Activated T-cell treated with anti-CD3 and anti-CD28 coated beads, Interleukin-2, amount 50 U/mL, for 72 hours (primary cell): ENCODE measurements at places on chromosomes 7 and 10. TPM values are rescaled to one million over a fixed set of nuclear protein-coding genes. Genes with fewer than 3 reads are reported as not detected.

DNA sequence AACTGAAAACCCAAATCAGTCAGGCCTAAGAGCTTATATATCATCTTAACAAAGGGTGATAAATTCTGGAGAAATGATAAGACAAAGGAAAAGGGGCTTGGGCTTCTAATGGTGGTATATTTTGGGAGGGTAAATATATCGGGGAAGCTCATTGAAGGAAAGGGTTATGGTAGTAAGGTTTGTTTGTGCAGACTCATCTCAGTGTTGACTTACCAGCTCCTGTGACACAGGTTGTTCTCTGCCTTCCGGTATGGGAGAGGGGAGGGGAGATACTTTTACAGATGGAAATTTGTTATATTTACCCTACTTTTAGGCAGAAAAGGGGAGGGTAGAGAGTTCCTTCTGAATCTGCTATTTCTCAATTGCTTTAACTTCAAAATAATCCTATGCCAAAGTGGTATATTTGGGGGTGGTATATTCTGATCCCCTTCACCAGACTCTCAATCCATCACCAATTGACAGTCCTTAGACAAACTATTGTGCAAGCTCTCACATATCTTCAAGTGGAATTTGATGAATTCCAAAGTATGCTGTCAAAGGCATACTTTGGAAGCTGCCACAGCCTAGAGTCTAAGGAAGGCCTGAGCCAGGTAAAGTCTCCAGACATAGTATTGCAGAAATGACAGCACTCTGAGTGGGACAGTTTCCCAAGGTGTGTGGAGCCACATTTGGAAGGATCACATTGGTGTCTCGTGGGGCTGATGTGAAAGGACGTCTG is 13.3 kb upstream of the PAPSS2 start:
- H3K4me1 ChIP-seq: peaks cover 27% of the 10 kb centered on the region
- peaks cover under 1% of the 10 kb centered on the region for H3K27me3 ChIP-seq
- H3K27ac ChIP-seq: no peak overlapping the region
- H3K4me3 ChIP-seq: no peak overlapping the region
- no peaks in the 10 kb centered on the region for H3K36me3 ChIP-seq

DNA sequence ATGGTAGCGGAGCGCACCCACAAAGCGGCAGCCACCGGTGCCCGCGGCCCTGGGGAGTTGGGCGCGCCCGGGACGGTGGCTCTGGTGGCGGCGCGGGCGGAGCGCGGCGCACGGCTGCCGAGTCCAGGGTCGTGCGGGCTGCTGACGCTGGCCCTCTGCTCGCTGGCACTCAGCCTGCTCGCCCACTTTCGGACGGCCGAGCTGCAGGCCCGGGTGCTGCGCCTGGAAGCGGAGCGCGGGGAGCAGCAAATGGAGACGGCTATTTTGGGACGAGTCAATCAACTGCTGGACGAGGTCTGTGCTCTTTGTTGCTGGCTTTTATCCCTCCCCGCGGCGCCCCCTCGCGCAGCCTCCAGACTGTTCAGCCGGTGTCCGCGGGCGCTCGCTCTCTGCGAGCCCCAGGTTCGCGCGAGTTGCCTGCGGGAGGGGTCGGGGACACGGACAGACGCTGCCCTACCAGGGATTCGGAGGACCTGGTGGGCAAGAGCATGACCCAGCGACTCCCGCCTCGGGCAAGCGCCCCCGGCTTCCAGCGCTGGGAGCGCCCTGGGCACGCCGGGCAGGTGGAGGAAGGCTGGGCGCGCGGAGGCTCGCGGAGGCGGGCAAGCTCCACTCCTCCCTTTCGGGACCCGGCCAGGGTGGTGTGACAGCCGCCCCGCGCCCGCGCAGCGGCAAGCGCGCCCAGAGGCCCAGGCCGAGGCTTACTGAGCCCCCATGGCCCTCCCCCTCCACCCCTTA is 887 bp downstream of the COL13A1 start:
- H3K36me3 ChIP-seq: no peaks in the 10 kb centered on the region
- H3K27ac ChIP-seq: no peak overlapping the region
- DNase-seq: no peak
- no peak overlapping the region for H3K4me3 ChIP-seq

DNA sequence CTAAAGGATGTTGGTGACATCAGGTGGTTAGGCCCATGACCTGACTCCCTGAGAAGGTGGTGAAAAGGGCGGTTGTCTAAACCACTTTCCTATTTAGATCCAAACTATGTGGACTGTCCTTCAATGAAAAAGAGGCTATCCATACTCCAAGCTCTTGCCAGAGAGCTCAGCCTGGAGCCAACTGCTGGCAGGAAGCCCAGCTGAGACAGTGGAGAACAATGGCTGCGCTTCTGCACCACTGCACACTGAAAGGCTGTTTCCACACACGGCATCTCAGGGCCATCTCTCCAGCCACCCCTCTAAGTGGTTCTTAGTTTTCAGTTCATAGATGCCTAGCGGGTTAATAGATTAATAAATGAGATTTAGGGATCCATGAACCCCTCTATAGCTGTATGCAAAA is 488.8 kb upstream of the ZMIZ1 start:
- H3K27ac ChIP-seq: no peak overlapping the region
- H3K4me3 ChIP-seq: no peak overlapping the region
- peaks cover 16% of the 10 kb centered on the region for H3K4me1 ChIP-seq
- H3K27me3 ChIP-seq: no peaks in the 10 kb centered on the region

GRCh38 chr7:48090095-48090805 is 1.2 kb downstream of the UPP1 start:
- H3K27me3 ChIP-seq: no peaks in the 10 kb centered on the region
- H3K36me3 ChIP-seq: peaks cover 23% of the 10 kb centered on the region
- peak overlapping the region; percentile 98 for H3K4me3 ChIP-seq
- DNase-seq: no peak
- peak overlapping the region; percentile 94 for H3K27ac ChIP-seq

DNA sequence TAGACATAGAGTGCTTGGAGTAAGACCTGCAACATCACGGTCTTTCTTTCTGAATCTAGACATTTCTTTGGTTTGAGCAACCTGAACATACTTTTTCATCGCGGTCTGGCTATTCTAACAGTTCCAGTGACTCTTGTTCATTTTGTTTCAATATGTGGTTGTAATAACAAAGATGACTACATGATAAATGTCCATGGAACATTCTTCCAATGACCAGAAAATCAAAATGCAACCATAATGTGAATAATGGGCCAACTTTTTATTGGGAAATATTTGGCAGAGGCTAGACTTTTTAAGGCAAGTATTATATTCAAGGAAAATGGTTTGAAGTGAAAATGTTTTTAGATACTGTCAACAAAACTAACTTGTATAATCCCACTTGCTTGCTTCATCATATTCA is 282.5 kb downstream of the INHBA start:
- no peak overlapping the region for H3K27ac ChIP-seq
- H3K36me3 ChIP-seq: no peaks in the 10 kb centered on the region

- H3K27me3 ChIP-seq: peaks cover 8% of the 10 kb centered on the region
- H3K27ac ChIP-seq: no peak overlapping the region
- no peak overlapping the region for H3K4me3 ChIP-seq
- DNase-seq: no peak
- H3K4me1 ChIP-seq: peaks cover 3% of the 10 kb centered on the region
- H3K36me3 ChIP-seq: peaks cover 3% of the 10 kb centered on the region
Measured at GRCh38 chr7:31007634-31008033, 43.9 kb downstream of the GHRHR start.

DNA sequence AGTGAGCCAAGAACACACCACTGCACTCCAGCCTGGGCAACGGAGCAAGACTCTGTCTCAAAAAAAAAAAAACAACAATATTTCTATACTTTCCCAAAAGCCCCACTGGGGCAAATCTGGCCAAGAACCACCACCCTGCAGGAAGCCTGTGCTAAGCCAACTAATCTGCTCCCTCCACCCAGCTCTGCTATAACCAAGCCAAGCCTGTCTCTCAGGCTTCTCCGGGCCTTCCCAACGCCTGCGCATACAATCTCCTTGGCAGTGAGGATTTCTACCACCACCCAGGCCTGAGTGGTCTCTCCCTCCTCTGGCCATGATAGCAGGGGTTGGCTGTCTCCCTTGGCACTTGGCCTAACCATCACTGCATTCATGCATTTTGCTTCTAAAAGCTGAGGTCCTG is 14.2 kb downstream of the DDX56 start:
- no peak overlapping the region for H3K4me3 ChIP-seq
- H3K27ac ChIP-seq: no peak overlapping the region
- peaks cover 2% of the 10 kb centered on the region for H3K36me3 ChIP-seq
- peaks cover 7% of the 10 kb centered on the region for H3K4me1 ChIP-seq
- DNase-seq: no peak

GRCh38 chr7:48389977-48390376 is 218.7 kb downstream of the ABCA13 start:
- H3K36me3 ChIP-seq: no peaks in the 10 kb centered on the region
- peaks cover 10% of the 10 kb centered on the region for H3K4me1 ChIP-seq
- peaks cover 7% of the 10 kb centered on the region for H3K27me3 ChIP-seq
- H3K4me3 ChIP-seq: no peak overlapping the region
- H3K27ac ChIP-seq: no peak overlapping the region

DNA sequence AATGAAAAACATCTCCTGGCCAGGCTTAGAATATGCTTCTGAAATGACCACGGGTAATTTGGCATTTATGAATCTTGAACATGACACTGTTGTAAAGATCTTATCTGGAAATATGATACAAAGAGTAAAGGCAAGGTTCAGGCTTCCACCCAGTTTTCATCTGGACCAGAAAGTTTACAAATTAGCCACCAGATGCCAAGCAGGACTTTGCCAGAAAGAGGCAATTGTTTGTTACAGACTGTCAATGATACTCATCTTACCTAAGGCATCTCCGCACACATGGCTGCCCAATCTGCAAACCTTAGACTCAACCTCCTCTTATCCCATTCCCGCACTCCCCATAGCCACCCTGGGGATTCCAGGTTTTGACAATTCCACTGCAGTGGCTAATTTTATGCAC is 795.3 kb downstream of the TYW1 start:
- H3K4me1 ChIP-seq: no peaks in the 10 kb centered on the region
- peaks cover 2% of the 10 kb centered on the region for H3K36me3 ChIP-seq
- no peak overlapping the region for H3K27ac ChIP-seq
- no peaks in the 10 kb centered on the region for H3K27me3 ChIP-seq
- no peak overlapping the region for H3K4me3 ChIP-seq
- no peak for DNase-seq

GRCh38 chr10:94496010-94496409 is 49.6 kb upstream of the HELLS start:
- no peak overlapping the region for H3K27ac ChIP-seq
- no peaks in the 10 kb centered on the region for H3K36me3 ChIP-seq
- no peak for DNase-seq
- H3K4me1 ChIP-seq: peaks cover 8% of the 10 kb centered on the region

DNA sequence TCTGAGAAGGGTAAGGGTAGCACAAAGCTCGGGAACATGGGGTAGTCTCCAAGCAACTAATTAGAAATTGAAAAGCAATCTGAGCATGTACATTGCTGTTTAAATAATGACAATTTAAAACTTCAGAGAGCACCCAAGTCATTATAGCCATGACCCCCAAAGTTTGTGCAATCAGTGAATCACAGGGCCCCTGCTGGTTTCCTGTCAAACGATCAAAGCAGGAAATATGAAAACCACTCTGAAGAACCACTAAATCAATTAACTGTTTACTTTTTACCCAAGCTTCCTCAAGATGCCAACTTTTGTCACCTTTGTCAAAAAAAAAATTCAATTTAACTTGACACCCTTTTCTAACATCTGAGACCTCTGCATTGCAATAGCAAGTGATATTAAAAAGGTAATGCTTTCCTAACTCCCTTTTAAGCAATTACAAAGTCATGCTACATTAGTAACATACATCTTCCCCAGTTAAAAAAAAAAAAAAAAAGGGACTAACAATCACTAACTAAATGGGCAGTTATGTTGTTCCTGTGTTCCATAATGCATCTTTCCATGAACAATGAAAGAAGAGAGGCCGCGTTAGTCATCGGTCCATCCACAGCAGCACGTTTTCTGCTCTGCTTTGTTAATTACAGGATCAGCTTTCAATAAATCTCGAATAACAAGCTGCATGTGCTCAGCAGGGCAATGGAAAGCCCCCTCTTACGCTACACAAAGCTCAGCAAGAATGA is 80.6 kb downstream of the ETV1 start:
- DNase-seq: no peak
- no peaks in the 10 kb centered on the region for H3K36me3 ChIP-seq
- no peaks in the 10 kb centered on the region for H3K27me3 ChIP-seq

GRCh38 chr10:98391578-98391991 is 23.4 kb downstream of the PYROXD2 start:
- peak overlapping the region; percentile 24 for H3K4me3 ChIP-seq
- H3K4me1 ChIP-seq: peaks cover 9% of the 10 kb centered on the region
- no peak for DNase-seq
- H3K27me3 ChIP-seq: no peaks in the 10 kb centered on the region
- no peaks in the 10 kb centered on the region for H3K36me3 ChIP-seq

DNA sequence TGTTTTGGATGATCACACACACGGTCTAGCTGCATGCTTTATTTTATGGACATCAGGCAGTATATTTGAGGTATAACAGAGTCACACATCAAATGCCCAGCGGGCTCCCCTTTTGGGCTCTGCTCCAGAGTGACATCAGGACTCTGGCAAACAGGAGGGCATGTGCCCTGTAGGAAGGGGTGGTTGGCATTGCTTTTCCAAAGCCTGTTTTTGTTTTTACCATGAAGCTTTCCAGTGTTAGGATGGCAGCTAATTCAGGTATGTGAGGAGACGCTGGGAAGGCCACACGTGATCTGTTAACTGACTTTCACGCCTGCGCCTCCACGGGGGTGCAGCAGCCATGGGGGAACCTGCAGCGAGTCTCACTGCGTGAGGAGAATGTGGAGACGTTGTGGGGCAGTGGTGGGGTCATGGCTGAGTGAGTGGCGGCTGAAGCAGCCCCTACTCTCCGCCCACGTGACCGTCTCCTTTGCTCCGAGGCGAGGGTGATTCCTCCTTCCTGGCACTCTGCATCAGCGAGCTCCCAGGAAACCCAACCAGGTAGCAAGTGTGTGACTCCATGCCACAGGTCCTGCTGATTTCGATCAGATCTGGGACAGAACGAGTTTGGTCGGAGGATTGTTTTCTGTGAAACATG is 117.7 kb downstream of the ANKRD61 start:
- no peak overlapping the region for H3K4me3 ChIP-seq
- H3K27ac ChIP-seq: no peak overlapping the region
- H3K27me3 ChIP-seq: no peaks in the 10 kb centered on the region
- peaks cover 4% of the 10 kb centered on the region for H3K36me3 ChIP-seq
- DNase-seq: no peak

DNA sequence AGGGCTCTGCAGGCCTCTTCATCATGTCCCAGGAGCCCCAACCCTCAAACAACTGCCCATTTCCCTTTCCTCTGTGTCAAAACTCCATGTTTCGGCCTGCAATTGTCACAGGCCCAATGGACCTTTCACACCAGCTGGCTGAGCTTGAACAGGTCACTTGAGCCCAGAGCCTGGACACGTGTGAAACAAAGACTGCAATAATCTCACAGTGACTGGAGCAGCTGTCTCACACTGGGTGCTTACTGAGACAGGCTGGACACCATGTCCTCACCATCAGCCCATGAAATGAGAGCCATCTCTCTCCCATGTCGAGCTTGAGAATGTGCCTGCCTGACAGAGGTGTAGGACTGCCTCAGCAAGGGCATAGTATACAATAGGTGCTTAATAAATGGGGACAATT is 19.5 kb upstream of the EIF5AL1 start:
- peaks cover 19% of the 10 kb centered on the region for H3K27me3 ChIP-seq
- no peak overlapping the region for H3K4me3 ChIP-seq
- H3K36me3 ChIP-seq: no peaks in the 10 kb centered on the region
- DNase-seq: no peak
- H3K27ac ChIP-seq: no peak overlapping the region

Gene ACBD5
- 23.2 TPM for total RNA-seq

Gene UCN3
- total RNA-seq: not detected

Gene MYL10
- not detected for total RNA-seq

Gene CBX3
- 201 TPM for total RNA-seq

Gene LLCFC1
- total RNA-seq: not detected

Gene EPO
- total RNA-seq: 0.19 TPM

Gene INA
- total RNA-seq: 0.23 TPM
